ENCODE measurements at places on chromosomes 4 and X.

- no peak for DNase-seq
Measured at GRCh38 chrX:69361311-69361845, 142.7 kb upstream of the NALF2 start.

- no peak for DNase-seq
Measured at GRCh38 chrX:139920316-139920715, 12.5 kb downstream of the ATP11C start.

- no peak for DNase-seq
Measured at GRCh38 chr4:159363361-159363760, 260.5 kb downstream of the RAPGEF2 start.

DNA sequence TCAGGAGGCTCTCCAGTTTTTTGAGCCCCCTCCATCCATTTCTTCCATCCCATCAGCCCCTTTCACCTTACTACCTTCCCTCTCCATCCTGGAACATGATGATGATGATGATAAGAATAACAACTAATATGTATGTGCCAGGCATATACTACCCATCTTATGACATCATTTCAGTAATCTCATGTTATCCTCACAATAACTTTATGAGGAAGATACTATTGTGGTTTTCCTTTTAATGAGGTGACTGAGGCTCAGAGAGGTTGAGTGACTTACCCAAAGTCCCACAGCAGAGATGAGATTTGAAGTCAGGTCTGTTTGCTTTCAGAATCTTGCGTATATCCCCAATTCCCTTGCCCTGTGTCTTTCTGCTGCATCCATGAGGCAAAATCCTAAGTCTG is 55.1 kb downstream of the RTL9 start:
- no peak for DNase-seq

DNA sequence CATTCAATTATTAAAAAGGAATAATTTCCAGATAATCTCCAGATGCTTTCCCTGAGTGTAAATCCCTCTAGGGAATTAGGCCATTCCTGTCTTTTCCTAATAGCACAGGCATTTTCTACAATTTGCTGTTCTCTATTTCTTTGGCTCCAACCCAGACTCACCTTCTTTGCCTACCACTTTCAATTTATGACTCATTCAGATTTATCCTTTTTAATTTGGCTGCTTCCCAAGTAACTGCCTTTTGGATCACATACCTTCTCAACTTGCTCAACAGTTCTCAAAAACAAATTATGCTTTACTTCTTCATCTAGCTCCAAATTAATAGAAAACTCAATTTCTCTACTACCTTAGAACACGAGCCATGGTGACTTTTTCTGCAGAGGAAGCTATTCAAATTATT is 1166.3 kb upstream of the PCDH7 start:
- DNase-seq: no peak

DNA sequence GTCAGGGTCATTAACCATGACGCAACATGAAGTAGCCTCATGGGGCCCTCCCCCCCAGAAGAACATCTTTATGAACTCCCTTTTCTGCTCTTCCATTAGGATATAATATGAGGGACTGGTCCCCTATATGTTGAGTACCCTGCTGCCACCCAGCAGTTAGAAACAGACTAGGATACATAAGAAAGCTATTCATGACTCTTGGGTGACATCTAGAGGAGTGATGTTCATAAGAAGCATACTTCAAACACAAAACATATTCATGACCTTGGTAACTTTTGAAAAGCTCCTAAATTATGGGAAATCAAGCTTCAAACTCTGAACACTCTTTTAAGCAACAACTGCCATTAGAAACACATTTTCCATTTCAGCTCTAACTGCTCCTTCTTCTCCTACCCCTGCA is 155.2 kb upstream of the SPIN4 start:
- DNase-seq: no peak

DNA sequence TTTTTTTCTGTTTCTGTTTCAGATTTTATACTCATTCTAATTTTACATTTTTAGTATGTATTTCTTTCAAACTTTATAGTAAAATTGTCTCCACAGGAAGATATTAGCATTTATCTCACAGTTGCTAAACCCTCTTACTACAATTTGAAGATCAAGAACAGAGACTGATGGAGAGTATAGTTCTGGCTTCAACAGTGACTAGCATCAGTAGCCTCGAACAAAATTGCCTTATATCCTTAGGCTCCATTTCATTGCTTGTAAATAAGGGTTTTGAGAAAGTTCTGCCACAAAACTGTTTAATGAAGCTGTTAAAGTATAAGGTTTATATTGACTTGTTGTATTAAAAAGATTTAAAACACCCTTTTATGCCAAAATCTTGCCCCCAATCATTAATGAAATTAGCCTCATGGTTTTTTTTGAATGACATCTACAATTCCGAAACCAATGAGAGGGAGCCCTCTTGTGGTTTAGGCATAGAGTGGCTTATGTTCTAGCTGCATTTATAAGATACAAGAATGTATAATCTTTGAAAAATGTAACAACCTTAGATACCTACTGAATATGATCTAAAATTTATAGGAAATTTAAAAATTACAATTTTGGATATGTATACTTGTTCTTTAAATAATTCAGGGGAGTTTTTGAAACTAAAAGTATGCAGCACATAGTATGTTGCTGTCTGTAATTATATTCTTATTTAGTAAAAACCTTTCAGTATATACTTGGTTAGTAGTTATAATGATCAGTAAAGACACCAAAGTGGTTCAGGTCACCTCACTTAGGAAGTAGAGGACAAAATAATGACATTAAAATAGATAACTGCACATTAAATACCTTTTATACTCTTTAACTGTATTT is 109.8 kb upstream of the HPGD start:
- DNase-seq: no peak

- no peak for DNase-seq
Measured at GRCh38 chrX:54177306-54177705, 5.7 kb downstream of the FAM120C start.

DNA sequence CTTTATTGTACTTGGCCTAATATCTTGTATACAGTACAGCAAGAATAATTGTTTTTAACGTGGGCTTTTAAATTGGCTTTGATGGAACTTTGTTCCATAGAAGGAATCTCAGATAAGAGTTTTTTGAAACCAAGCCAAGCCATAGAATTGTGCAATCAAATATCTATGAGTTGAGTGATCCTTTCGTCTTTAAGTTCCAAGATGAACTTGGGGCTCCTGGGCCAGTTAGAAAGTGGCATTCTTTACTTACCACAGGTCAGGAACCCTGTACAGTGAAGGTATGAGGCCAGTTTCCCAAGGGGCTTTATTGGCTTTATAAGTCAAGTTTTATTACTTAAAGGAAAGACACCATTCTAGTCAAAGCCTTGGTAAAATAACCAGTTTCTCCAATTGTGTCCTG is 2104.2 kb downstream of the PCDH7 start:
- no peak for DNase-seq

- DNase-seq: no peak
Measured at GRCh38 chr4:179709961-179710624, 2267.9 kb upstream of the AGA start.

DNA sequence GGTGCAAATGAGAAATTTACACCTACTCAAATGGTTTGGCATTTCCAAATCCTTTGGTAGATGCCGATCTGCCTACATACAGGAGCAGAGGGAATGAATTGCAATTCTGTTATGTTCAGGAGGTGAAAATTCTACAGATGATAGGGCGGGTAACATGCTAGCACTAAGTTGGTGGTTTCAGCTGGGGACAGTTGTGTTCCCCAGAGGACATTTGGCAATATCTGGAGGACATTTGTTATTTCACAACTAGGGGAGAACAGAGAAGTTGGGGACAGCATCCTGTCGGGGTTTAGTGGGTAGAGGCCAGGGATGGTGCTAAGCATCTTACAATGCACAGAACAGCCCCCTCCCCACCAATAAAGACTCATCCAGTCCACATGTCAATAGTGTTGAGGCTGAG is 96.5 kb upstream of the PUDP start:
- no peak for DNase-seq

DNA sequence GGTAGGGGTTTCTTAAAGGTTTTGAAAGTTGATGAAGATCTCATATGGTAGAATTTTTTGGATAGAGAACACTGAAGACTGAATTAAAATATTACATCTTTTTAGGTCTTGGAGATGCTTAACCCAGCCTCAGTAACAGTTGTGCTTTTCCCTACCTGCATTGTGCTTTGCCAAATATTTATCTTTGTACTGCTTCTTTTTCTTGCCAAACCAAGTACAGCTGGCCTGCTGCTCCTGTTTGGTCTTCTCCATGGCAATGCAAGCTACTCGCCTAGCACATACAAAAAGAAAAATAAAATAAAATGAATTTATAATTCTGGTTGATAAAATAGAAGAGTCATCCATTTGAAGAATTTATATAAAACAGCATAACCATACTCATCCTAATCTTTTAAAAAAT is 95.4 kb downstream of the NYX start:
- DNase-seq: no peak

GRCh38 chr4:183527326-183527725 is 22.5 kb downstream of the ING2 start:
- no peak for DNase-seq

GRCh38 chr4:1212546-1213335 is 36.2 kb downstream of the CTBP1 start:
- DNase-seq: no peak

- no peak for DNase-seq
Measured at GRCh38 chrX:2697306-2697705, 6.2 kb downstream of the CD99 start.

All from stimulated activated CD8-positive, alpha-beta memory T cell treated with anti-CD3 and anti-CD28 coated beads, Interleukin-12 subunit alpha, Interleukin-12 subunit beta, amount 100 ng/mL, for 1 hour (primary cell).